ENCODE measurements at places on chromosomes 2 and 18.

DNA sequence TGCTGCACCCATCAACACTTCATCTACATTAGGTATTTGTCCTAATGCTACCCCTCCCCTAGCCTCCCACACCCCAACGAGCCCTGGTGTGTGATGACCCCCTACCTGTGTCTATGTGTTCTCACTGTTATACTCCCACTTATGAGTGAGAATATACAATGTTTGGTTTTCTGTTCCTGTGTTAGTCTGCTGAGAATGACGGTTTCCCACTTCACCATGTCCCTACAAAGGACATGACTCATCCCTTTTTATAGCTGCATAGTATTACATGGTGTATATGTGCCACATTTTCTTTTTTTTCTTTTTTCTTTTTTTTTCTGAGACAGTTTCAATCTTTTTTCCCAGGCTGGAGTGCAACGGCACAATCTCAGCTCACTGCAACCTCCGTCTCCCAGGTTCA, 284.1 kb upstream of the CYP26B1 start:
- no peak for DNase-seq

- no peak for DNase-seq
Measured at GRCh38 chr2:50374711-50375110, 657.2 kb downstream of the NRXN1 start.

GRCh38 chr18:27627927-27628326, 442.8 kb upstream of the CHST9 start:
- no peak for DNase-seq

DNA sequence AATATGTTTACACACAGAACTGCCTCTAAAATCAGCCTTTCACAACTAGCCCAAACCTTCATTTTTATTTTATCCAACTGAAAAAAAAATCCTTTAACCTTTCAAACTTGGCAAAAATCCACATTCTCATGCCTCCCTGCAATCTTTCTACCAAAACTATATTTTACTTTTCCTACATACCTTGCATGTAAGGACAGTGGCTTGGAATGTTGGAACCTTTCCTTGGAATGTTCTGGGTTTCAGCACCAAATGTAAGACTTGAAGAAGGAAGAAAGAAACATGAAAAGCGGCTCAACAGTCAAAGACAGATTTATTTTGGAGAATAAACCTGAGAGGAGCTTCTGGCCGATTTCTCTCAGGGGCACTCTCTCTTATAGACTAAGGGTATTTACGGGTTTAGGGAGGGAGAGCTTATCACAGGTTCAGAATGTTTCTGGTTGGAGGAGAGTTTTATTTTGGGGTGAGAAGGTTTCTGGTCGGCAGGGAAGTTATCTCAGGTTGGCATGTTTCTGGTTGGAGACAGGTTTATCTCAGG, 79.7 kb downstream of the RRM2 start:
- no peak for DNase-seq

- peak; percentile 79 for DNase-seq
Measured at GRCh38 chr2:47767880-47768609, 14.9 kb upstream of the MSH6 start.

GRCh38 chr18:46099463-46099862, 1.4 kb upstream of the ATP5F1A start:
- DNase-seq = no peak

GRCh38 chr2:167404627-167405284, 516.5 kb downstream of the XIRP2 start:
- DNase-seq = no peak

- no peak for DNase-seq
Measured at GRCh38 chr2:192696857-192697256, 502.1 kb upstream of the TMEFF2 start.

GRCh38 chr2:263022-263738, 652 bp downstream of the SH3YL1 start:
- DNase-seq = no peak

- no peak for DNase-seq
Measured at GRCh38 chr2:30282721-30283120, 51.4 kb downstream of the LBH start.

- DNase-seq = no peak
Measured at GRCh38 chr2:29228947-29229346, 113.7 kb downstream of the CLIP4 start.

GRCh38 chr18:47996091-47996541, 65.7 kb upstream of the SMAD2 start:
- DNase-seq = no peak

- DNase-seq = no peak
Measured at GRCh38 chr2:42036413-42036812, 11.4 kb upstream of the PKDCC start.

DNA sequence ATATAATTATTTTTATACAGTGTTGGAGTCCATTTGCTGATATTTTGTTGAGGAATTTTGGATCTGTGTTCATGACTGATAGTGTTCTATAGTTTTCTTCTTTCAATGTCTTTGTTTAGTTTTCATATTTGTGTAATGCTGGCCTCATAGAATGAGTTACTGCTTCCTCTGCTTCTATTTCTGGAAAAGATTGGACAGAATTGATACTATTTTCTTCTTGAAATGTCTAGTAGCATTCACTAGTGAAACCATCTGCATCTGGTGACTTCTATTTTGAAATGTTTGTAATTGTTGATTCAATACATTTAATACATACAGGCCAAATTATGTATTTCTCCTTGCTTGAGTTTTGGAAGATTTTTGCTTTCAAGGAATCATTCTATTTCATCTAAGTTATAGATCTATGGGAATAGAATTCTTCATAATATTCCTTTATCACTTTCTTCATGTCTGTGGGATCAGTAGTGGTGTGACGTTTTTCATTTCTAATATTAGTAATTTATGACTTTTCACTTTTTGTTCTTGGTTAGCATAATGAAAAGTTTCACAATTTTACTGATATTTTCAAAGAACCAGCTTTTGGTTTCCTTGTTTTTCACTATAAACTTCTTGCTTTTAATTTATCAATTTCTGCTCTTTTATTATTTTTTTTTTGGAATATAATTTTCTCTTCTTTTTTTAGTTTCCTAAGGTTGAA, 509.9 kb upstream of the VRK2 start:
- peak; percentile 13 for DNase-seq

DNA sequence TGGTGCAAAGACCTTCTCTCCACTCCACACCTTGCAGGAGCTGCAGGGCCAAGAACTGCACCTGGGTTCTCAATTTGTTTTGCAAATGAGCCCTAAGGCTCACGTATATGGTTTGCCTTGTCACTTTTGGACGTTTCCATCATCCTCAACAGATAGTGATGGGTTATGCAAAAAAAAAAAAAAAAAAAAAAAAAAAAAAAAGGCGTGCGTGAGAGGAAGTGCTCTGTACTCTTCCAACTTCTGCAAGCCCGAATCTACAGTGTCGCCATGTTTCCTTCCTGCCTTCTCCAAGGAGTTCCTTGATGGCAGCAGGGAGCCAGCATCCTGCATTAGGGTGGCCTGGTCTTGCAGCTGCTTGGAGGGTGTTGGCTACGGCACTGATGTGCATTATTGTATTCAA, 4.0 kb upstream of the INHBB start:
- DNase-seq = no peak

GRCh38 chr2:15492773-15493325, 68.3 kb downstream of the NBAS start:
- DNase-seq = no peak

DNA sequence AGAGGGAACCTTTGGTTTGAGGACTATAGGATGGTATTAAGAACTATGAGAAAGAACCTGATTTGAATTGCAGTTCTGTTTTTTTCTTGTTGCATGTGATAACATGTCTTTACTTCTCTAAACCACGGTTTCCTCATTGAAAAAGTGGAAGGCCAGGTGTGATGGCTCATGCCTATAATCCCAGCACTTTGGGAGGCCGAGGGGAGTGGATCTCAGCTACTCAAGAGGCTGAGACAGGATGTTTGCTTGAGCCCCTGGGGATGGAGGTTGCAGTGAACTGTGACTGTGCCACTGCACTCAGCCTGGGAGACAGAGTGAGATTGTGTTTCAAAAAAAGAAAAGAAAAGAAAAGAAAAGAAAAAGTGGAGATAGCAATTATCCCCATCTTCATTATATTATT, 32.3 kb downstream of the SCN9A start:
- DNase-seq = no peak

DNA sequence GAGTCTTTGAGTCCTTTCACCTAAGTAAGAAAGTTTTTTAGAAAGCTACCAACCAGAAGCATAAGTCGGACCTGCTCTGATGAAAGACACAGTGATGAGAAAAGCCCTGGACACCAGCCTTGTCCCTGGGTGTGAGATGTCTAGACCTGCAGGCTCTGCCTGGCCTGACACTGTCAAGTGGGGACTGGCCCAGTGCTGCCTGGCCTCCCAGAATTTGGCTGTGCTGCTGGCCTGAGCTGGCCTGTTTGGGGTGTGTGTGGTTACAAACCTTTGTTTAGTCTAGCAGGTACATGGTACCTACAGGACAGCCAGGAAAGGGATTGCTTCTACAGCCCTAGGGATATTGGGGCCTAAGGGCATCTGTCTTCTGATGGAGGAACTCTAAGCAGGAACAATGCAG, 48.3 kb downstream of the ASB1 start:
- no peak for DNase-seq

DNA sequence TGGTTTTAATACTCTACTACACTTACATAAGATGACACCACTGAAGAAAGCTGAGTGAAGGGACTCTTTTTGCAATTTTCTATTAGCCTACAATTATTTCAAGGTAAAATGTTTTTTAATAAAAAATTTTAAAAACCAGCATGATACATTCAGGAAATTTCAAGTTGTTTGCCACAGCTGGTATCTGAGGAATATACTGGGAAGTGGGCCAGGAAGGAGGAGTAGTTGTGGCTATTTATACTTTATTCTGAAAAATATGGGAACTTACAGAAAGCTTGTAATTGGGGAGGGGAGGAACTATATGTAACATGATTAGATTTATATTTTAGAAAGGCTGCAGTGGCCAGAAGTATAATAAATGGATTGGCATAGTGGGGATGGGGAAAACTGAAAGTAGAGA, 40.8 kb downstream of the WDR35 start:
- no peak for DNase-seq

- DNase-seq = no peak
Measured at GRCh38 chr2:197926673-197927072, 122.3 kb downstream of the PLCL1 start.

GRCh38 chr2:201858281-201859184, 52.2 kb downstream of the CDK15 start:
- peak; percentile 24 for DNase-seq

GRCh38 chr18:77099485-77100370, 32.9 kb downstream of the MBP start:
- DNase-seq = peak; percentile 37

GRCh38 chr2:190023860-190024259, 38.7 kb downstream of the MSTN start:
- peak; percentile 17 for DNase-seq

DNA sequence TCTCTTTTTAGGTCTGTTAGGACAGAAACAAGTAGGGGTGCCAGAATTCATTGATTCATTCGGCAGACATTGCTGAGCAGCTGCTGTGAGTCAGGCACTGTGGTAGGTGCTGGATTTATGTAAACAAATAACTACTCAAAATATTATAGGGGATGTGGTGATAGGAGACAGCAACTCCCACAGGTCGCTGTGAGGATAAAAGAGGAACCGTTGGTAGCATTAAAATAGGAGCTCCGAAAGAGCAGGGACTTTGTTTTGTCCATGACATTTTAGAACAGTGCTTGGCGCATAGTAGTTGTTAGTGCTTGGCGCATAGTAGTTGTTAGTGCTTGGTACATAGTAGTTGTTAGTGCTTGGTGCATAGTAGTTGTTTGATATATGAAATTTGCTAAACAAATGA, 29.2 kb downstream of the ATP6V1C2 start:
- no peak for DNase-seq

- DNase-seq = no peak
Measured at GRCh38 chr2:156695020-156695419, 258.8 kb downstream of the GPD2 start.

- DNase-seq = no peak
Measured at GRCh38 chr2:15752552-15753232, 161.0 kb downstream of the DDX1 start.

GRCh38 chr18:79169958-79170555, 100.9 kb downstream of the ATP9B start:
- DNase-seq = no peak

DNA sequence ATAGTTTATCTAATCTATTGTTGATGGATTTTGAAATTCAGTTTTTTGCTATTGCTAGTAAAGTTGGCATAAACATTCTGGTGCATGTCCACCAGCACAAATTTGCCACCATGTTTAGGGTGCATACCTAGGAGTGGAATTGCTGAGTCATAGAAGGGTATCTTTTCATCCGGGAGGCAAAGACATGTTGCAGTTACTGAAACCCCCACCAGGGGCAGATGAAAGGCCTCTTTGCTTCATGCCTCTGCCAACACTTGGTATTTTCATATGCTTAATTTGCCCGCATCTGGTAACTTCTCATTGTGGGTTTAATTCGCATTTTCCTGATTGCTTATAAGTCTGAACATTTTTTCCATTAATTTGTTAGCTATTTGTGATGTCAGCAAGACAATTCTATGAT, 8.2 kb downstream of the DCC start:
- DNase-seq = no peak

- no peak for DNase-seq
Measured at GRCh38 chr2:134362740-134363139, 108.9 kb downstream of the MGAT5 start.

- DNase-seq = no peak
Measured at GRCh38 chr18:32366586-32367538, 103.8 kb downstream of the GAREM1 start.

GRCh38 chr2:59223742-59224141, 982.6 kb upstream of the FANCL start:
- DNase-seq = no peak

- peak; percentile 45 for DNase-seq
Measured at GRCh38 chr2:183093857-183094657, 15.5 kb downstream of the DUSP19 start.

DNA sequence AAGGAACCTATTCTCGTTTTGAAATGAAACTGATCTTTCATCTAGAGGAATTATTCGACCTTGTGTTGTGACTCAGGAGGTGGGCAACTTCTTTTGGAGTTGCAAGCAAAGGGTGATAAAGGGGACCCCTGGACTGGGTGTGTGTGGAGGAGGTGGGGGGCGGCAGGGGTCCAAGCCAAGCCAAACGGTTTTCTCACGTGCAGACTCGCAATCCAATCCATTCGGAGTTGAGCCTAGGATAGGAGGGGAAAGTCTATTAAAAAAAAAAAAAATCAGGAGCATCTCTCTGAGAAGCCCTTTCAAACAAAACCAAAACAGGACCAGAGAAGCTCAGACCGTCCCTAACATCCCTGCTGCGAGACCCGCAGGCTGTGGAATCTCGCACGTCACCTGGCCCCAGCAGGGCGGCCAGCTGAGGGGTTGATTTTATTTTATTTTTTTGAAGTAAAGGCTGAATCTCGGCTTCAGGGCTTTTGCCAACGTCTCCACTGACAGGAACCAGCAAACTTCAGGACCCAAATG, 3.7 kb upstream of the ZEB2 start:
- DNase-seq = no peak

DNA sequence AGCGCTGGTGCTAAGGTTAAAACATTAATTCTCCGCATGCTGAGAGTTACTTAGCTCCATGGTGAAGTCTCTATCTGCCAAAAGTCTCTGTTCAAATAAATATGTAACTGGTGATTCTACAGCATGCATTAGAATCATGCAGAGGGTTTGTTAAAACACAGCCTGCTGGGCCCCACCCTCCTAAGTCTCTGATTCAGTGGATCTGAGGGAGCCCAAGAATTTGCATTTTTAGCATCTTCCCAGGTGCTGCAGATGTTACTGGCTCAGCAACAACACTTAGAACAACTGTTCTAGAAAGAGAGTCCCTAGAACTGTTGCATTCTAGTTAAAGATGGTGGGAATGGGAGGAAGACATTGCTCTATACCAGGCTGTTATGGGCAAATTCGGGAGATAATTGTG, 73.4 kb downstream of the DPP10 start:
- DNase-seq = no peak
